ENCODE measurements at places on chromosomes 4 and X.

DNA sequence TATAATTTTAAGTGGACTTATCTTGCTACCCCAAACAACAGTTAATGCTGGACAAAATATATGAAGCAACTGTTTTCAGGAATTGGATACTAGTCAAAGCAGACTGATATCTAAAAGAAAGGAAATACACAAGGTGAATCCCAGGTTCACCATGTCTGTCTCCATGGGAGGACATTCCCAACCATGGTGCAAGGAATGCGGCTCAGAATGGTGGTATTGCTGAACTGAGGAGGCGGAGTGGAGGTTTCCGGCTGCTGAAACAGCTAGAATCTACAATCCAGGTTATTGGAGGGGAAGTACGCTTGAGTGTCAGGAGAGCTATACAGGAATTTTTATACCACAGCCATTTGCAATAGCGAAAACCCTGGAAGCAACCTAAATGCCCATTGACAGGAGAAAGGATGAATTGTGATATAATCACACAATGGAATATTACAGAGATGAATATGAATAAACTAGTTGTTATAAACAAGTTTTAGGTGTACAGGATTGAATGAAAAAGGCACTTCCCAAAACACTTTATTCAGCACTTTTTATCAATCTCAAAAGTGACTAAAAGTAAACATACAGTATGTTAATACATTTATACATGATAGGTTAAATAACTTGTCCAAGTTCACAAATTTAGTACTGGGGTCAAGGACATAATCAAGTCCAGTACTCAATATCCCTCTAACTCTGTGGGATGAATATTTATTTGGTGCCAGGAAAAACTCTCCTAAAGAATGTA is 9.0 kb downstream of the HMGB2 start:
- DNase-seq: no peak

DNA sequence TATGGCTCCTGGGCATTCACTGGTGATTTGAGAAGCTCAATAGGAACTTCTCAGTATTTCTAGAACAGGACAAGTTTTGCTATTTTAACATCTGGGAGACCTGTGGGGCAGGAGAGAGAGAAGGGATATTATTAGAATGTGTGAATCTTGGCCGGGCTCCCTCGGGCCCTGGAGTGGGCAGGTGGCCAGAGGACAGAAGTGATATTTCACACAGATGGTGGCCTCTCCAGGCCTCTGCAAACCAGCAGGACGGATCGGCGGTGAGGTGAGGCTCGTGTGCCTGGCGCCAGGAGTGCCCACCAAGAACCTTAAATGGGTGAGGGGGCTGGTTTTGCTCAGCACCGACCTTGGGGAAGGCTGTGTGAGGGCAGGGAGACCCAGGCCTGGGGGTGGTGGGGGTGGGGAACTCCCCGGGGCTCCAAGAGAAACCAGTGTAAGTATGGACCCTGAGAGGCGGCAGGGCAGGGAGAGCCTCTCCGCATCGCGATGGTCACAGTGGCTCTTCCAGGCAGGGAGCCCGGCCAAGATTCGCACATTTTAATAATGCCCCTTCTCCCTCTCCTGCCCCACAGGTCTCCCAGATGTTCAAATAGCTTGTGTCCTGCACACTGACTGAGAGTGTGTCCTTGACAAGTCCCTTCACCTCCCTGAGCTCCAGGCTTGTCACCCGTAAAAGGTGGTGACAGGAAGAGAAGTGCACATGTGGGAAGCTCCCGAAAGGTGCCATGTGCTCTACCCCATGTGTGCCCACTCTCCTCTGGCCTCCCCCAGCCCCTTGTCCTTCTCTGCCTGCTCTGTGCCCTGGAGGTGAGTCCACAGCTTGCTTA is 64.9 kb downstream of the SORCS2 start:
- no peak for DNase-seq

DNA sequence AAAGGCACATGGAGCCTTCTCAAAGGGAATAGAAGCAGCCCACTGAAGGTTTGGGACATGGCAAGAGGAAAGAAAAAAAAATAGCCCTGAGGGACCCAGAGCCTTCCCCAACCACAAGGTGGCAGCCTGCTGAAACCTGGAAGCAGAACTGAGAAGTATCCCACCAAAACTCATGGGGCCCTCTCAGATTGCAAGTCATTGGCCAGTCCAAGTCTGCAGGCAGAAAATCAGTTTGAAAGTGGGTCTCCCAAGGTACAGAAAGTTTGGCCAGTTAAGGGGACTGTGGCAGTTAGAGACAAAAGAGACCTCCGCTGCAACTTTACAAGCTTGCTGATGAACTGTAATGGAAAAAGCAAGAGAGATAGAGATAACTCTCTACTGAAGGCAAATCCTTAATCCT is 155.8 kb downstream of the ANTXR2 start:
- peak; percentile 25 for DNase-seq

DNA sequence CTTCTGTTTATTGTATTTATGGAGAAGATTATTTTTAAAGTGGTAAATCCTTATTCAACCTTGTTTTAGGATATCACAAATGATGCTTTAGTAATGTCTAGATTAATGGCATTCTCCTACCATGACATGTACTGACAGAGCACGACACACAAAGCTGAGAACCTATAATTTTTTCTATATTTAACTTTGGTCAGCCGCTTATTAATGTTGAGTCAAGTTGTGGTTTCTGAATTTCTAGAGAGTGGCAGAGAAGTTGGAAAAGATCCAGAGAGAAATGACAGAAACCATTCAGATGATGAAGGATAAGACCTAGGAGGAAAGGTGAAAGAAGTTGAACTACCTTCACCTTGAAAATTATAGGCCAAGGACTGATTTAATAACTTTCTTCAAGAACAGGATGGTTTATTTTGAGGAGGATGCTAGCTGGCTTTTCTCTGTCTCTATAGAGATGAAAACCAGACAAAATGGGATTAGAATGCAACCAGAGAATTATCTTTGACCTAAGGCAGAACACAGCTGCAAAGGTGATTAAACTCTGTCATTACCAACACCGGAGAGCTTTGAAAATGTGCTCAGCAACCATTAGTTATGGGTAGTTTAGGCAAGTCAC is 62.6 kb upstream of the TSPAN5 start:
- DNase-seq: no peak

- DNase-seq: no peak
Observed at GRCh38 chr4:169582706-169583105, 29.7 kb downstream of the NEK1 start.

- DNase-seq: no peak
Observed at GRCh38 chr4:40960941-40961340, 211.2 kb downstream of the NSUN7 start.

DNA sequence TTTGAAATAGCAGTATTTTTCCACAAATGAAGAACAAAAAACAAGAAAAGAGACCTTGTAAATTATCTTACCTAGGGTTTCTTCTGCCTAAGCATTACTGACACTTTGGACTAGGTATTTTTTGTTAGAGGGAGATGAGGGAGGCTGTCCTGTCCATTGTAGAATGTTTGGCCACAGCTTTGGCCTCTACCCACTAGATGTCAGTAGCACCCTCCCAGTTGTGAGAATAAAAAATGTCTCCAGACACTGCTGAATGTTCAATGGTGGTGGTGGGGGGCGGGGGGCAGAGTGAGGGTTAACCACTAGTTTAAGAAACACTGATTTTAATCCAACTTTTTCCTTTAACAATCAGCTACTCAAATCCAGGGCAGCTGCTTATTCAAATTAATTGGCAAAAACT is 25.8 kb downstream of the OTUD4 start:
- DNase-seq: no peak

DNA sequence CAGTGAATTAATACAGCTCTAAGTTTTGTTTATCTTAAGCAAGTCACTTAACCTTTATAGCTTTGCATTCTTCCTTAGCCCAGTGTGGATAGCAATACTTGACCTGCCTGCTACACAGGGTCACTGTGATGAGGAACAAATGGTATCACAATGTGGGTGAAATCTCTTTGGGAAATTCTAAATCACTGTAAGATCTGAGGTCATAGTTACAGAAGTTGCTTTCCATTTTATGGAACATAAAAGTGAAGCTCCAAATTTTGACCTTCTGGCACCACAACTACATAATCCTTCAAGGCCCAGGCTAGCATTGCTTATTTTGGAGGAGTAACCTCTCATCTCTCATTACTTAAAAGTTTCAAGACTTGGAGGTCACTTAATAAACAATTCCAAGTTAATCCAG is 227.7 kb downstream of the USP46 start:
- DNase-seq: no peak

- DNase-seq: no peak
Observed at GRCh38 chr4:158211222-158211621, 936 bp downstream of the TMEM144 start.

DNA sequence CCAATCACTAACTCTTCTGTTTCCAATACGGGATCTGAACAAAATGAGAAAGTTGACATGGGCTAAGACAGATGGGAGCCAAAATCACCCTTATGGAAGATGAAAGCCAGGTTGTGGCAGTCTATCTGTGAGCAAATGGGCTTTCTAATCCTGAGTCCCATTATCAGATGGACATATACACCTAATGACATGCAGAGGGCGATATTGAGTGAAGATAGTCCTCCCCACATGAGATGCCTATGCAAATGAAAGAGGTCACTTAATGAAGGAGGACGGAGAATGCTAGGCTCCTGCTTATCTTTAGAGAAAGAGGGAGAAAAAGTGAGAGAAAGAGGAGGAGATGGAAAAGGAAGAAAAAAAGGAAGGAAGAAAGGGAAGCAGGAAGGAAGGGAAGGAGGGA is 547.5 kb downstream of the NLGN4X start:
- DNase-seq: no peak

- DNase-seq: no peak
Observed at GRCh38 chr4:111854494-111855087, 290.7 kb upstream of the FAM241A start.

DNA sequence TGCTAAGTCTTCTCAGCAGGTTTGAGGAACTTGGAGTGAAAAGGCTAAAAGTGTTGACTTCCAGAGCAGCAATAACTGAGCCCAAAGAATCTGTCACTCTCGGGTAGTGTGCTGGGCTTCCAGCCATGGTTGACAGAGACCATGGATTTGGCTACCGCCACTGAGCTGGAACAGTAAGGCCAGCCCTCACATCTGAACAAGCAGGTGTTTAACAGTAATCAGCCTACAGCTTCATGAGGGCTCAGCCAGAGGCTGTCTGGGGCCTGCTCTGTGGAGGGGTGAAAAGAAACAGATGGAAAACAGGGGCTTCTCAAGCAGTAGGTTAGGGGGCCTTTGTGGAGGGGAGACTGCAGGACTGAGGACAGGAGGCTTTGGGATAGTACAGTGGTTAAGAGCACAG is 14.9 kb downstream of the RASL11B start:
- no peak for DNase-seq

DNA sequence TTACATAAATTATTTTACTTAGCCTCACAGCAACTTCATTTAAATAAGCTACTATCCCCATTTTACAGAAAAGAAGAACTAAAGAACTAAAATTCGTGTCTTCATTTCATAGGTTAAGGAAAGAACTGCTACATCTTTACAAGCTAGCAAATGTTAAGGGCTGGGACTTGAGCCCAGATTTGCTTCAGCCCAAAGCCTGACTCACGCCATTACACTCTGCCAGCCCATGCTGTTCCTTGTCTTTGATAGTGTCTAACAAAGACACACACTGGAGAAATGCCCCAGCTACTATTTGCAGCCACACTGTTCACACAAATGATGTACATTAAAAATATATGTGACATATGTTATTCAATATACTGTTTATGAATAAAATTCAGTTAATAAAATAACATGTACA is 29.0 kb upstream of the ERVMER34-1 start:
- no peak for DNase-seq

DNA sequence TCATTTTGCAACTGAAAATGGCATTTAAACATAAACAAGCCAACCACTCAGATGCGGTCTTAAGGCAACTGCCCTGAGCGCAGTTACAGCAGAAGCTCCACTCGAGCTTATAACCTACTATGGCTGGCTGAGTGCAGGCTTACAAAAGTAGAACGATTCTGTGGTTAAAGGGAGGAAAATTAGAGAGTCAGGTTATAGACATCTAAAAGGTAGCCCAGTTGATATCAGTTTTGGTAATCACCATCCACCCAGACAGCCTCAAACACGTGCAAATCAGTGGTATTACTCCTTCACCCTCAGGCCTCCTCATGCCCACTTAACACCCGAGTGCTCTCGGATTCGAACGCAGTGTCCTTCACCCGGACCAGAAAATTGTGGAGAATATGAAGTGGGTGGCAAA is 3.1 kb downstream of the LEF1 start:
- DNase-seq: no peak

DNA sequence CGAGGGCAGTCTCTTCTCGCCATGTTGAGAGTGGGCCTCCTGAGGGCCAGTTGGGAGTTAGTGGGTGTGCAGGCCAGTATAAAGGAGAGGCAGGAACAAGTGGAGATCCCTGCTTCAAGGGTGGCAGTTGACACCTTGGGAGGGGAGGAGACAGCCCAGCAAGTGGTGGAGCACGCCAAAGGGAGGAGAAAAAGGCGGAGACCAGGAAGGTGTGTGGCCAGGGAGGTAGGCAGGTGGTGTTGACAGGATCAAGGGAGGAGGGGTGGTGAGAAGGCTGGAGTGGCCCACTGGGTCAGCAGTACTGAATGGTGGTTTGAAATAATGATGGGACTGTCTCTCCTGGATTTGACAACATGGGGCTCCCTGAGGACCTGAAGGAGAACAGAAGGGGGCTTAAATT is 32.6 kb downstream of the ZNF185 start:
- no peak for DNase-seq

DNA sequence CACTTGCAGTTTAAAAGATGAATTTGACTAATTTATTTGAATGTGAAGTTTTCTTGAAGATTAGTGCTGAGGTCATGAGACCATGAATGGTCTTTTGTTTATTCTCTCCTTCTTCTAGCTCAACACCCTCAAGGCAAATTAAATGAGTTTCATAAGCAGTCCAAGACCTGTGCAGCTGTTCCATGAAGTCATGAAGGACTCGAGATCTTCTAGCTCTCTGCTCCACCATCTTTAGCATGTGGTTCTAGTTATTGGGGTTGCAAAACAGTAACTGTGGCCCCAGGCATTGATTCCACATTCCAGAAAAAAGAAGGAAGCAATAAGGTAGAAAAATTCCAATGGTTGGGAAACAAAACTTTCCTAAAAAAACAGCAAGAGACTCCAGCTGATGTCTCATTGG is 84.2 kb upstream of the HS3ST1 start:
- DNase-seq: no peak

- no peak for DNase-seq
Observed at GRCh38 chr4:126081336-126081735, 766.6 kb downstream of the FAT4 start.

Data from stimulated activated CD4-positive, alpha-beta T cell treated with anti-CD3 and anti-CD28 coated beads, Interleukin-4, amount 100 ng/mL, for 48 hours (primary cell).